ENCODE measurements at places on chromosomes 11 and 22.

- DNase-seq: no peak
Observed at GRCh38 chr11:63868399-63869064, 29.6 kb downstream of the MARK2 start.

- no peak for DNase-seq
Observed at GRCh38 chr22:27727673-27728451, 73.7 kb downstream of the MN1 start.

GRCh38 chr22:38964989-38965388 is 7.6 kb downstream of the APOBEC3A start:
- DNase-seq: no peak

GRCh38 chr22:39242595-39243438 is 2.0 kb downstream of the PDGFB start:
- no peak for DNase-seq

GRCh38 chr11:40746282-40746681 is 713.2 kb downstream of the LRRC4C start:
- no peak for DNase-seq

DNA sequence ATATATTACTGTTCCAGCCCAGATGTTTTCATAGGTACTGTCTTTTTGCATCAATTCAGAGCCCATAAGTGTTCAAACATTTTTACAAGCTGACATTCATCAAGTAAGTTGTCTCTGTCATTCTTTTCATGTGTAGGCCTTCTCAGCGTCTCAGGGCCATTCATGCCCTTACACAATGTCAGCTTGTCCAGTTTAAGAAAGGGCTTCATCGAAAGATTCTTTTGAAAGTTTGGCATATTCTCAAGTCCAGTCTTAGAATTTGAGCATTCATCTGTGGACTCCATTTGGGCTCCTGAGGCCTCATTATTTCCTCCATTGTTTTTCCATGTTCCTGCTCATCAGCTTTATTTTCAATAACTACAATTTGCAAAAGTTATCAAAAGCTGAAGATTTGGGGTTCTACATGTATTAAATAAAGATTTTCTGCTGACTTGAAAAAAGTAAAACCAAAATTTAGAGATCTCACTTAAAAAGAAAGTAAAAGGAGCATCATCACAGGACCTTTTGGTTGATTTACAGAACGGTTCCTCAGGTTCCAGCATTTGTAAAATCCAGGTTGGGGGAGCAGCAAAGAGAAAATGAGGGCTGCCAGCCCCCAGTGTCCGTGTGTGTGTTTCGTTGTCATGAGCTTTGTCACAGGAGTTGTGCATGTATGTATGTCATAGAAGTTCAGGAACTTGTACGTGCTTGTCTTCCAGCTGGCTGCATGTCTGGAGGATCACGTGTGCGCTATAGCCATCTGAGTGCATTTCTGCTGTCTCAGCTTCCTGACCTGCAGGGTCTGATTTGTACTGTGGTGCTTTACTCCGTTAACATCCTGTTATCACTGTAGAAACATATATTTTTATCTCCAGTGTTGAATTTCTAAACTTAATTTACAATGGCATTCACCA is 15.6 kb downstream of the MOV10L1 start:
- no peak for DNase-seq

- DNase-seq: no peak
Observed at GRCh38 chr22:32494971-32495370, 20.4 kb downstream of the FBXO7 start.

GRCh38 chr11:13761250-13761649 is 92.8 kb downstream of the FAR1 start:
- DNase-seq: peak; percentile 49

GRCh38 chr11:36783808-36784207 is 185.8 kb upstream of the RAG2 start:
- no peak for DNase-seq

DNA sequence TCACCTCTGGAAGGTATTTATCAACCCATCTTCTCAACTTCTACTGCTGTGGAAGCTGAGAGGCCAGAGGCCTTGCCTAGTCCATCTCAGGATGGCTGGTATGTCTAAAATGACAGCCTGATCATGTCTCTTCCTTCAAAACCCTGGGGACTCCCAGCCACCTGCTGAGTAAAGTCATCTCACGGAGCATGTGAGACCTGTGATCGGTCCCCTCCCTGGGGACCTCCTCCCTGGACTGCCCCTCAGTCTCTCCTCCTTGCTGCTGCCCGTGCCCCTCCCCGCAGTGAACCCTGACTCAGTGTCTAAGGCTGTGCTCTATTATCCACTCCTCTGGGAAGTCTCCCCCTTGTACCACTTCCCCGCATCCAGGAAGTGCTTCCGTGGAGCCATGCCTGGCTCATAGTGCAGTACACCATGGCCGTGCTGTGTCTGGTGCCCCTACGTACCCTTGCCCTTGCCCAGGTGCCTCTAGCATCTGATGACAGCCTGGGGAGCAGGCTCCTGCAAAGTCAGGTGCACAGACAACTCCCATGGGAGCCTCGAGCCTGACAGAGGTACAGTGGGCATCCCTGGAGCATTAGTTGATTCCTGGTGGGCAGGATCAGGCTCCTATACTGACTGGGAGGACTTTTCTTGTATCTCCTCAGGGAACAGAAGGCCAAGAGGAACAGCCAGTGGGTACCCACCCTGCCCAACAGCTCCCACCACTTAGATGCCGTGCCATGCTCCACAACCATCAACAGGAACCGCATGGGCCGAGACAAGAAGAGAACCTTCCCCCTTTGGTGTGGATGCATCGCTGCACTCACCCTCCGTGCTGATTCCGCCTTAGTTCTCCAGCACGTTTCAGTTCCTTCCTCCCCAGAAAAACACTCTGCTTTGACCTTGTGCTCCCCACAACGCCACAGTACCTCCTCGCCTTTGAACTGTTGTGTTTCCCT is 13.8 kb downstream of the SMARCB1 start:
- DNase-seq: no peak

DNA sequence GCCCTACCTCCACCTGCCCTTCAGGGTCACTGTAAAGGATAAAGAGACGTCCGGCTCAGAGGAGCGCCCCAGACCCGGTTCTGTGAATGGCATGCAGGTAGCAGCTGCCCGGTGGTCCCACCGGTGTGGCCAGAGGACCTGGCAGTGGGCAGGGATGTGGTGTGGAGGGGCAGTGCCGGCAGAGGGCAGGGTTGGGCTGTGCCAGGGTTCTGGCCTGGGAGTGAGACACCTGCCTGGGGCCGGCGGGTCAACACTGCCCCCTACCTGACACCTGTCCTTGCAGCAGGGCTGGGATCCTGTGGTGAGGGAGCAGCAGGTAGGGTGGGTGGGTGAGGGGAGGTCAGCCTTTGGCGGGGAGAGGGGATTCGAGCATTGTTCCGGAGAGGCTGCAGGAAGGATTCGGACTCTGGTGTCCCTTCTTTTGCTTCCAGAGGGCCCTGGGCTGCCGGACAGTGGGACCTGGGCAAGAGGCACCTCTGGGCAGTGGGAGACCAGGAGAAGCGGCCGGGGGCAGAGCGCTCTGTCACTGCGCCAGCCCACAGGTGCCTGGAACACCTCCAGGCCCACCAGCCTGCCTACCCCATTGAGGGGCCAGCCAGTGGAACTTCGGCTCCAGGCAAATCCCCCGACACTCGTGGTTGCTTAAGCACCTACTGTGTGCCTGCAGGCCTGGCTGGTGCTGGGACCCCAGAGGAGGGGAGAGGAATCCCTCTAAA is 1.6 kb upstream of the PHLDA2 start:
- peak; percentile 33 for DNase-seq

GRCh38 chr11:46445920-46446771 is 54.6 kb upstream of the CHRM4 start:
- DNase-seq: peak; percentile 11

GRCh38 chr22:48577014-48577690 is 1250.5 kb downstream of the BRD1 start:
- DNase-seq: no peak

GRCh38 chr11:79857377-79858214 is 416.8 kb upstream of the TENM4 start:
- no peak for DNase-seq

GRCh38 chr11:58745705-58746364 is 14.1 kb upstream of the GLYAT start:
- no peak for DNase-seq

DNA sequence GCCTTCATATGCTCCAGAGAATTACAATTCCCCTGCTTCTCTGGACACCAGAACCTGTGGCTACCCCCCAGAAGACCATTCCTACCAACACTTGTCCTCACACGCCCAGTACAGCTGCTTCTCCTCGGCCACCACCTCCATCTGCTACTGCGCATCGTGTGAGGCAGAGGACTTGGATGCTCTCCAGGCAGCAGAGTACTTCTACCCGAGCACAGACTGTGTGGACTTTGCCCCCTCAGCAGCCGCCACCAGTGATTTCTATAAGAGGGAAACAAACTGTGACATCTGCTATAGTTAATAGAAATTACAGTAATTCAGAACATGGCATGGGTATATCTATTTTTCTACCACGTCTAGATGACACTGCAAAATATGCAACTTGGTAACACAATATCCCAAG is 9.8 kb downstream of the POU2AF3 start:
- no peak for DNase-seq

- DNase-seq: no peak
Observed at GRCh38 chr11:106047631-106048030, 25.6 kb upstream of the MSANTD4 start.

DNA sequence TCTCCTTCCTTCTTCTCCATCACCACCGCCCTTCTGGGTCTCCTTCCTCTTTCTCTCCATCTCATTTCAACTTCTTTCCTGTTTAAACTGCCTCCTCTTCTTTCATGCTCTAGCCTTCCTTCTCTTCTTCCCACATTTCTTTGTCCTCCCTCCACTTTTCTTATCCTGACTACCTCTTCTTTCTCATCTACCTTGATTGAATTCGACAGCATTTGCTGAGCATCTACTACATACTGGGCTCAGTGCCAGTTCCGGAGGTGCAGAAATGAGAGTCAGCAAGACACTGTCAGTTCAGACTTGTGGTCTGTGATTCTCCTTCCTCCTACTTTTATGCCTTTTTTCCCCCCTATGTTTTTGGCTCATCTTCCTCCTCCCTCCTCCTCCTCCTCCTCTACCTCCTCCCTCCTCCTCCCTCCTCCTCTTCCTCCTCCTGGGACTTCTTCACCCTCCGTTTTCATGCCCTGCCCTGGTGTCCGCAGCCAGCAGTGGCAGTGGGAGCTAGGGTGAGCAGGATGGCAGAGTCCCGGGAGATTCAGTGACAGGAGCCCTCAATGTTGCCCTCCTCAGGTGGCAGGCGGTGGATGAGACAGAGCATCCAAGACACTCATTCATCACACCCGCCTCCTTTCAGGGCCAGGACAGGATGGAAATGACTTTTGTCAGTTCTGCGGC is 146.0 kb upstream of the SEZ6L start:
- no peak for DNase-seq

- DNase-seq: no peak
Observed at GRCh38 chr11:63897459-63898146, 19.4 kb downstream of the RCOR2 start.

GRCh38 chr11:113382121-113382520 is 5.5 kb upstream of the ANKK1 start:
- no peak for DNase-seq

- no peak for DNase-seq
Observed at GRCh38 chr22:45882881-45883810, 93.8 kb downstream of the WNT7B start.

DNA sequence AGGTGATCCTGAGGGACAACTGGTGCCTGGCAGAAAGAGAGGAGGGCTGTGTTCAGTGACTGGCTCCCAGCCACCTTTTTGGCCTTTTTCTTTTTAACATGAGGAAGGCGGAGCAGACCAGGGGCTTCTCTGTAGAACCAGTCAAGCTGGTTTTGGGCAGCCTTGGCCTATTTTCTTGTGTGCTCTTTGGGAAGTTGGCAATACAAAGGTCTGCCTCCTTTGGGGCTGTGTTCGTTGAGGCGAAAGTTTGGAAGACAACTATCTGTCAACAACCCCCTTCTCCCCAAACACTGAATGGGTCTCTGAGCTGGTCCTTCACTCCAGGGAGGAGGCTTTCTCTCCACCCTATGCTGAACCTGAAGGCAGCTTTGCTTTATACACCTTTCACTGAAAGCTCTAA is 8.5 kb downstream of the MARK2 start:
- no peak for DNase-seq

DNA sequence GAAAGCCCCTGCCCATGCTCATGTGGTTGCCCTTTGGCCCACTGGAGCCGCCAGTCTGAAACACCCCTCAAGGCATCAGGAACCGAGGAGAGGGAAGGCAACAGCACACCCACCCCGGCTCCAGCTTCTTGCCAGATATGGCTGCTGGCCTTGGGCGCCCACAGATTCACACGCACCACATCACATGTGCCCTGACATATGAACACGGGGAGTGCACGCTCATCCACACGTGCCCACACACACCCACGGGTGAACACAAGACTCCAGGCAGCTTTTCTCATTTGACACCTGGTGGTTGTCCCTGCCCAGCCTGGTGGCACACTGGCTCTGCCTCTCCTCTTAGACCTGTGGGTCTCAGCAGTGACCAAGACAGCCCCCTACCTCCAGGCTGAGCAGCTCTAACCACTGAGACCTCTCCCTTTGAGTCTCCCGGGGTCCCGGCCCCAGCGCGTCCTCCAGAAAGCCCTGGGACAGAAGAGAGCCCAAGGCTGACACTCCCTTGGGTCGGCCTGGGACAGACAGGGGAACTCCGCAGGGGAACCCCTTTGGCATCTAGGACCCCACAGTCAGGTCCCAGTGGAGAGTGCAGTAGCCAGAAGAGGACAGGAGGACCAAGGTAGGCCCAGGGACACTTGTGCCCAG is 2.7 kb upstream of the MAPK12 start:
- no peak for DNase-seq

- DNase-seq: no peak
Observed at GRCh38 chr11:82872377-82873150, 27.7 kb downstream of the PRCP start.

- no peak for DNase-seq
Observed at GRCh38 chr11:75147191-75147874, 3.6 kb upstream of the SLCO2B1 start.

GRCh38 chr11:70230840-70231710 is 28.0 kb downstream of the FADD start:
- no peak for DNase-seq

DNA sequence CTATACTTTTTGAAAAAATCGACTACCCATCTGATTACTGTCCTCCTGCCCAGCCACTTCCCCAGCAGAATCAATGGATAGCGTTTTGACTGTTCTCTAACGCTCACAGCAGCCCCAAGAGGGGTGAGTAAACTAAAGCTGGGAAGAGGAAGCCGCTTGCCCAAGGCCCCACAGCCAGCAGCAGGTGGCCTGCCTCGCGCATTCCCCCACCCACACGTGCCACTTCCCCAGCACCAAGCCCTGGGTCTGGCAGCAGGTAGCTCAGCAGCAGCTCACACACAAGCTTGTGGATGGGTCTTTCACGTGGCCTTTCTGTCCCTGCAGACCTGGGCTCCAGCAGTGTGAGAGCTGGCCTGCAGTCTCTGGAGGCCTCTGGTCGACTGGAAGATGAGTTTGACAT is 34.3 kb downstream of the TOM1 start:
- no peak for DNase-seq

DNA sequence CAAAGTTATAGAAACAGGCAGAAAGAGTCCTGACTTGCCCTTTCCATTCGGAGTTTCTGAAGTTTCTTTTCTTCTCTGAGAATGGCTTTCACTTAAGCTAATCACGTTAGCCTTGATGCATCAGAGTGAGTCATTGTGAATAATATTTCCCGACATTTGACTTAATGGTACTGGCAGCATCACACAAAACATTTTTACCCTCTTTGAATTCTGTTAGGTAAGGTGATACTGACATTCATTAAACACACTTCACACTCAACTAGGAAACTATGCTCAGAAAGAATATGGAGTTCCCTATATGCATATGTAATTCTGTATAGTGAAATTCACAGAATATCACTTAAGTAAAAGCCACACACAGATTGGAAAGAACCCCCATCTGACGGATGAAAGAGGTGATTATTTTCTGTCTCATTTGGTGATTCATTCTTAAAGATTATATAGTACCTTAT is 120.8 kb upstream of the ARHGAP20 start:
- no peak for DNase-seq
